Fibroblast of mammary gland (primary cell): ENCODE measurements at places on chromosomes 5 and 9.

GRCh38 chr5:54545796-54546195 is 28.2 kb downstream of the SNX18 start:
- DNase-seq, result no peak

- DNase-seq, result no peak
Measured at GRCh38 chr5:139841549-139841948, 45.9 kb downstream of the PSD2 start.

DNA sequence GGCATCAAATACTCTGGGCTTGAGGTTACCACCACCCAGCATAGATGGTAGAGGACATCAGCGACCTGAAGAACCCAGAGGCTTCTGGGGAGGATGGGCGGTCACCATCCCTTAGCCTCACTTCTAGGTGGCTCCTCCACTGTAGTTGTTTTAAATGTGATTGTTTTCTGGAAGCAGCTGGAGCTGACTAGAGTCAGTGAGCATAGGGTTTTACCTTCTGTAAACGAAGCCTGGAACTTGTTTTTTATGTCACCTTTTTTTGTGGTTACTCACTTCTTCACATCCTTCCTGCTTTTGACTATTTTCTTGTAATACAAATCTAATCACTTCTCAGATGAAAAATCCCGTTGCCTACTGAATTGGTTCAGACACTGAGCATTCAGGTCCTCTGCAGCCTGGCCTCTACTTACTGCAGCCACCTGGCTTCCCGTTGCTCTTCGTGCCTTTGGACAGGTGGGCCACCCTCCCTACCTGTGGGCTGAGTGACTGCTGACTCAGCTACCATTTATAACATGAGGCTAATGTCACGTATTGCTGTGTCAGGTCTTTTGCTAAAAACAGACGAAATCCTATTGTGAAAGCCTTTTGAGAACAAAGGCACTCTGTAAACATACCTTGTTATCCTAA is 167.8 kb downstream of the MAN2A1 start:
- no peak for DNase-seq

GRCh38 chr9:35495984-35496383 is 6.1 kb downstream of the RUSC2 start:
- DNase-seq, result no peak

DNA sequence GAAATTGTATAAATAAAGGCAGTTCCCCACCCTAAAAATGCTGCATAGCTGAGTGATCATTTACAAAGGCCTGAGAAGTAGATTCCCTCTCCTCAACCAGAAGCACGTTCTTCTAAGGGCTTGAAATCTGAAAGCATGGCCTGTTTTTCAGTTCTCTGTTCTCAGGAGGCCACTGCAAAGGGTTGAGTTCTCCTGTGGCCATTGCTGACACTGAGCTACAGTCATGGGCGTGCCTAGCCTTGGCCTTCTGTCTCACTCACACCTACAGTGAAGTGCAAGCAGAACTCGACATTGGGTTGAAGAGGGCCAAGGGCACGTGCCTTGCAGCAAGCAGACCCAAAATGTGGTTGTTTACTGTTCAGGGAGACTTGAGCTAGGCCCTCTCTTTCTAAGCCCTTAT is 276.6 kb upstream of the VLDLR start:
- no peak for DNase-seq

- no peak for DNase-seq
Measured at GRCh38 chr5:124919076-124919475, 172.6 kb upstream of the ZNF608 start.

GRCh38 chr5:109533751-109534272 is 124.0 kb upstream of the PJA2 start:
- peak; percentile 7 for DNase-seq

DNA sequence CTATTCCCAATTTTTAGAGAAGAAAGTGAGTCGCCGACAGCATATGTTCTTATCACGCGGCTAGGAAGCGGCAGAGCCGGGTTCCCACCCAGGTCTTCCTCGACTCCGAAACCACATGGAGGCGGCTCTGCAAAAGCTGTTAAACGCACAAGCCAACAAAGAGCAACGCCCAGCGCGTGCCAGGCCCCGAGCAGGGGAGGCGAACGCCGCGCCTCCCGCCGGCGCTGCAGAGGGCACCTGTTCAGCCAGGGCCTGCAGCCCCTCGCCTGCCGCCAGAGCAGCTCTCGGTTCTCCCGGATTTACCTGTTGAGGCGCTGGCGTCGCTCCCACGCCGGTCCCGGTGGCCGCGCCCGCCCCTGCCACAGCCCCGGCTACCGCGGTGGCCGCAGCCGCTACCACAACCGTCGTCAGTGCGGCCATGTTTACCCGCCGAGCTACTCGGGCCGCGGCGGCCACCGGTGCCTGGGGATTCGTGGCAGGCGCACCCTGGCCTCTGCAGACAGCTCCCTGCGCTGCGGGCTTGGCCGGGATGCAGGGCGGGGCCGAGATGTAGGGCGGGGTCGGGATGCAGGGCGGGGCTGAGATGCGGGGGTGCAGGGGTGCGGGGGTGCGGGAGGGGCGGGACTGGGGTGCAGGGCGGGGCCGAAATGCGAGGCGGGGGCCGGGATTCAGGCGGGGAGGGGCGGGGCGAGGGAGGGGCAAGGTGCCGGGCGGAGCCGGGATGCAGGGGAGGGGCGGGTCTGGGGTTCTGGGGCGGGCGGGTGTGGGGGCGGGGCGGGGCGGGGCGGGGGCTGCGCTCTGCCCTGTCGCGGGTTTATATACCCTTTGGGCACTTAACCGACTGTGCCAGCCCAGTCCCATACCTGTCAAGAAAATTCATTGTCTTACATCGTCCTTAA is at the start of gene CCDC112:
CCDC112 (minus strand) TSS at position 531 of the 899 bp plus-strand sequence; CDS start at position 420, 111 bp downstream.
- DNase-seq, result peak; percentile 71

DNA sequence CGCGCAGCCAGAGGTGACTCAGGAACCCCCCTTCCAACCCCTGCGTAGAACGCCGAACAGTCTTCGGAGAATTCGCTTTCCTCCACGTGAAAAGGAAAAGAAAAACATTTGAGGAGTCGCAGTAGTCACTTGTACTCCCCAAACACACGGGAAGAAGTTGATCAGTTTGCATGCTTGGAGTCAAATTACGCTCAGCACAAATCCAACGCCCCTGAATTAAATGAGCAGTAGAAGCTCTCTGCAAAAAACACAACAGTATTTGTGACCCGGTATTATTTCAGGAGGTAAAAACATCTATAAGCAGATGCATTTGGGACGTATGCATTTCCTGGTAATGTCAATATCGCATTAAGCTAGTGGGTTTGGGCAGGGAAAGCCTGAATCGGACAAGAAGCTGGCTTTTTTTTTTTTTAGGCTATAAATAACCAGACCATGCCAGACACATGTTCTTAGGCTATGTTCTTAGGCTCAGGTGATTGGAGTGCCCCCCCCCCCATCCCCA is 854 bp upstream of the ARL15 start:
- DNase-seq, result peak; percentile 33
